KBM-7 (cell line): ENCODE measurements at places on chromosomes 1 and 21.
A peak's percentile ranks its signal among the peaks of the same experiment; 100 is the strongest.

- no peak for DNase-seq
These were observed 88.3 kb upstream of the SELENON start for GRCh38 chr1:25711555-25712298.

GRCh38 chr1:163315773-163316374 is 5.9 kb upstream of the NUF2 start:
- DNase-seq = peak; percentile 27

- DNase-seq = no peak
These were observed 105.4 kb upstream of the VANGL1 start for GRCh38 chr1:115536279-115536816.

DNA sequence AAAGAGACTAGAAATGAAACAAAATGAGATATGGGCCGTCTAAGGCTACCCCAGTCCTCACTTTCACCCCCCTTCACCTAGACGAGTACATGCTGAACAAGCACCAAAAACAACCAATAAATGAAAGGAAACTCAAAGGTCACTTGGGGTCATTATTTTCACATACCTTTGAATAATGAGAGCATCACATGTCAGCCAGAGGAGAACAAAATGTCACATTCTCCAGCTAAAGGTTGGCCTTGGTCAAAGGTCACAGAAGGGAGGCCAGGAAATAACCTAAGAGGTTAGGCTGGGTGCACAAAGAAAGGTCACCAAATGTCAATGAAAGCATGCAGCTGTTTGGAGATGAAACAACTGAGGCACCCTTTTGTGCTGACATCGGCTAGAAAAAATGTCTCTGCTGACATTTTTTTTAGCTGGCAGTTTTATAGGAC is 288.7 kb upstream of the USP25 start:
- DNase-seq = no peak

GRCh38 chr1:228810878-228811711 is 75.8 kb downstream of the RHOU start:
- DNase-seq = no peak

- no peak for DNase-seq
These were observed 429.0 kb downstream of the KIF26B start for GRCh38 chr1:245583575-245584330.

- DNase-seq = no peak
These were observed 13.6 kb upstream of the OR2B11 start for GRCh38 chr1:247471445-247472016.

GRCh38 chr1:208203127-208203847 is 40.9 kb downstream of the PLXNA2 start:
- DNase-seq = no peak

GRCh38 chr1:195851804-195852203 is 756.4 kb downstream of the KCNT2 start:
- DNase-seq = no peak

- no peak for DNase-seq
These were observed 28.1 kb downstream of the SLC44A5 start for GRCh38 chr1:75582725-75583261.

GRCh38 chr1:55926906-55927471 is 652.4 kb downstream of the PLPP3 start:
- no peak for DNase-seq

GRCh38 chr21:18058731-18059398 is 185.8 kb upstream of the CHODL start:
- DNase-seq = no peak

GRCh38 chr21:38992737-38993136 is 187.0 kb downstream of the ETS2 start:
- DNase-seq = no peak

DNA sequence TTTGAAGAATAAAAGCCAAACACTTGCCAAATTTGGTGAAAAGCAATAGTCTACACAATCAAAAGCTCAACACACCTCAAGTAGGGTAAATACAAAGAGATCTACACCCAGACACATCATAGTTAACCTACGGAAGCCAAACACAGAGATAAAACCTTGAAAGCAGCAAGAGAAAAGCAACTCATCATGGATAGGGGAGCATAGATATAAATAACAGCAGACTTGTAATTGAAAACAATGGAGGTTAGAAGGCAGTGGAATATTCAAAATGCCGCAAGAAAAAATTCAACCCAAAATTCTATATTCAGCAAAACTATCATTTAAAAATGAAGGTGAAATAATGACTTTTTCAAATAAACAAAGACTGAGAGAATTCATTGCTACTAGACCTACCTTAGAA is 105.1 kb downstream of the ITSN1 start:
- DNase-seq = peak; percentile 9
